ENCODE measurements at places on chromosomes 7 and 10. TPM values are rescaled to one million over a fixed set of nuclear protein-coding genes. Genes with fewer than 3 reads are reported as not detected.

GRCh38 chr10:12699258-12699700, 302.2 kb downstream of the CCDC3 start:
- no peak for DNase-seq
- no peaks in the 10 kb centered on the region for H3K36me3 ChIP-seq

- H3K27ac ChIP-seq, result no peak overlapping the region
- DNase-seq, result no peak
These were observed 104.7 kb downstream of the NPSR1 start for GRCh38 chr7:34762764-34763163.

The ADAM8 gene
- polyA plus RNA-seq, result 1.2 TPM

- no peak overlapping the region for H3K27ac ChIP-seq
- H3K36me3 ChIP-seq, result no peaks in the 10 kb centered on the region
- no peak overlapping the region for H3K4me3 ChIP-seq
- H3K4me1 ChIP-seq, result peaks cover 37% of the 10 kb centered on the region
These were observed 324.4 kb downstream of the KCNMA1 start for GRCh38 chr10:77313066-77313750.

GRCh38 chr10:58201704-58202103, 66.0 kb downstream of the IPMK start:
- H3K27me3 ChIP-seq, result no peaks in the 10 kb centered on the region
- no peaks in the 10 kb centered on the region for H3K4me1 ChIP-seq
- H3K4me3 ChIP-seq, result no peak overlapping the region
- DNase-seq, result no peak

GRCh38 chr10:5971315-5971832, 6.0 kb downstream of the IL15RA start:
- H3K36me3 ChIP-seq, result no peaks in the 10 kb centered on the region
- no peaks in the 10 kb centered on the region for H3K4me1 ChIP-seq
- H3K27me3 ChIP-seq, result no peaks in the 10 kb centered on the region
- peak overlapping the region; percentile 67 for H3K27ac ChIP-seq
- peak; percentile 66 for DNase-seq

The OR2A7 gene
- polyA plus RNA-seq, result 0.60 TPM

The PAPOLB gene
- 0.03 TPM for polyA plus RNA-seq

DNA sequence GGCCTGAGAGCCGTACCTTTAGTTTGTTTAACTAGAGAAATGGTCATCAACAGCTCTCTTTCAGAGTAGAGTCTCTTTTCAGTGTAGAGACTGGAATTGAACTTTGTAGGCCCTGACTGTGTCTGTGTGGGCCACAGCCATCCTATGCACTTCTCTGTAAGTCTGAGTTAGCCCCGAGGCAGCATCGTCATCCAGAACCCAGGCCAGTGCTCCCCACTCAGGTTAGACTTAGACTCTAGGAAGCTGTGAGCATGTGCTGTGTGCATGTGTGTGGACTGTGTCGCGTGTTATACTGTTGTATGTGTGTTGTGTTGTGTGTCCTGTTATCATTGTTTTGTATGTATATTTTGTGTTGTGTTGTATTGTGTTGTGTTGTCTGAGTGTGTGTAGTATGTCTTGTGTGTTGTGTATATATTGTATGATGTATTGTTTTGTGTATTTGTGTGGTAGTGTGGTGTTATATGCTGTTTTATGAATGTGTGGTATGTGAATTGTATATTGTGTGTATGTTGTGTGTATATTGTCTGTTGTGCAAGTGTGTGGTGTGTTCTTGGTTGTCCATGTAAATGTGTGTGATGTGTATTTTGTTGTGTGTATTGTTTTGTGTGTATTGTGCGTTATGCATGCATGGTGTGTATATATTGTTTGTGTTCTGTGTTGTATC, 18.1 kb upstream of the NCAPG2 start:
- no peak overlapping the region for H3K4me3 ChIP-seq
- H3K27ac ChIP-seq, result no peak overlapping the region
- DNase-seq, result no peak
- H3K36me3 ChIP-seq, result no peaks in the 10 kb centered on the region
- no peaks in the 10 kb centered on the region for H3K4me1 ChIP-seq

- H3K27me3 ChIP-seq, result no peaks in the 10 kb centered on the region
- H3K36me3 ChIP-seq, result no peaks in the 10 kb centered on the region
- H3K4me3 ChIP-seq, result no peak overlapping the region
- no peak overlapping the region for H3K27ac ChIP-seq
These were observed 521.4 kb downstream of the ANKRD7 start for GRCh38 chr7:118745927-118746326.

The CUBN gene
- not detected for polyA plus RNA-seq

- H3K4me3 ChIP-seq, result no peak overlapping the region
- no peak overlapping the region for H3K27ac ChIP-seq
- H3K36me3 ChIP-seq, result no peaks in the 10 kb centered on the region
- no peaks in the 10 kb centered on the region for H3K27me3 ChIP-seq
These were observed 40.4 kb downstream of the AUTS2 start for GRCh38 chr7:69638674-69639073.

GRCh38 chr10:57964351-57964750, 303.3 kb downstream of the IPMK start:
- no peak for DNase-seq
- no peaks in the 10 kb centered on the region for H3K4me1 ChIP-seq
- no peak overlapping the region for H3K27ac ChIP-seq
- H3K4me3 ChIP-seq, result no peak overlapping the region
- no peaks in the 10 kb centered on the region for H3K36me3 ChIP-seq

GRCh38 chr10:52217531-52217930, 96.5 kb upstream of the DKK1 start:
- DNase-seq, result no peak
- H3K27ac ChIP-seq, result no peak overlapping the region
- H3K4me1 ChIP-seq, result peaks cover 7% of the 10 kb centered on the region
- H3K36me3 ChIP-seq, result no peaks in the 10 kb centered on the region

The OR6B1 gene
- not detected for polyA plus RNA-seq

The SH3PXD2A gene
- polyA plus RNA-seq, result 19.2 TPM

DNA sequence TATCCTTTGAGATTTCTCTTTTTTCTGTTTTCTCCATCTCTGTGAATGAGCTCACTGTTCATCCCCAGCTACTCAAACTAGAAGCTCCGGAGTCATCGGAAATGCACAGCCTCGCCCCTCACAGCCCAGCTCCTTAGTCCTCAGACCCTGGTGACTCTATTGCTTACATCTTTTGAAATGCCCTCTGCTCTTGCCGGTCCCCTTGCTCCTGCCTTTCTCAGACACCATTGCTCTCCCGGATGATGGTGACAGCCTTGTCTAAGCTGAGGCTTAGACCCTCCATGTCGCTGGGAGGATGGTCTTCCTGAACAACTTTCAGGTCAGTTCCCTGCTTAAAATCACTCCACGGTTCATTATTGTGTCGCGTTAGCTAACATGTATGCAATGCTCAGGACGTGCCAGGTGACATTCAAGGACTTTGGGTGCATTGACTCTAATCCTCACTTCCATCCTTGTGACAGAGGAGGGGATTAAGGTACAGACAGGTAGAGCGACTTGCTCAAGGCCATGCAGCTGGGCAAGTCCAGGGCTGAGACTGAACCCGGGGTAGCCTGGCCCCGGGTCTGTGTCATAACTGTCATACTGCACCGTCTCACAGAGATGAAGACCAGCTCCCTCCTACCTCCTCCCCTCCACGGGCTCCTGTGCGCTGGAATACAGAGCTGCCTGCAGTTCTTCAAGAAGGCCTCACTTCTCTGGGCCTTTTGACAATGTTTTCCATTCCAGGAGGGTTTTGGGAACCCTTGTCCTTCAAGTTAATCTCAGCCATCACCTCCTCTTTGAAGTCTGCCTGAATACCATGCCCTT, 4.3 kb upstream of the UCMA start:
- H3K4me3 ChIP-seq, result no peak overlapping the region
- H3K27ac ChIP-seq, result no peak overlapping the region
- DNase-seq, result peak; percentile 41
- H3K4me1 ChIP-seq, result no peaks in the 10 kb centered on the region
- no peaks in the 10 kb centered on the region for H3K36me3 ChIP-seq

- H3K27ac ChIP-seq, result no peak overlapping the region
- no peak for DNase-seq
- H3K4me3 ChIP-seq, result no peak overlapping the region
- no peaks in the 10 kb centered on the region for H3K4me1 ChIP-seq
- no peaks in the 10 kb centered on the region for H3K27me3 ChIP-seq
These were observed 15.2 kb downstream of the GPR85 start for GRCh38 chr7:113071465-113071864.
